ENCODE measurements at places on chromosomes 7 and 10.
A peak's percentile ranks its signal among the peaks of the same experiment; 100 is the strongest.

GRCh38 chr7:131020759-131021261 lies 286.8 kb upstream of the KLF14 start:
- DNase-seq: no peak

GRCh38 chr7:142964502-142965246 lies 2.5 kb upstream of the KEL start:
- DNase-seq: no peak

DNA sequence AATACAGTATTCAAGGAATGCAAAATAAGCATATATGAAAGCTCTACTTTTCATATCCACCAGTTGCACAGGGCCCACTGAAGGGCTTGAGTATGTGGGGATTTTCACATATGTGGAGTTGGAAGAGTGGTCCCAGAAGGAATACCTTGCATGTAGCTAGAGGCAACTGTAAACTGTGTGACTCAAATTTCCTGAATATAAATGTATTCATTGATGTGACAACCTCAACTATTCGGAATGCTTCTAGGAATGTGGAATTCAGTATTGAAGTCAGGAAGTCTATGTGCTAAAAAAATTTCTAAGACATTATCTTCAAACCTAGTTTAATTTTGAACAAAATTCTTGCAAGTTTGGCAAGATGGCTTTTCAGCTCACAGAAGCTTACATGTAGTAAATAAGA lies 695.5 kb upstream of the SEMA3D start:
- DNase-seq: no peak

- no peak for DNase-seq
Observed at GRCh38 chr10:118809357-118810220, 54.8 kb upstream of the CACUL1 start.

DNA sequence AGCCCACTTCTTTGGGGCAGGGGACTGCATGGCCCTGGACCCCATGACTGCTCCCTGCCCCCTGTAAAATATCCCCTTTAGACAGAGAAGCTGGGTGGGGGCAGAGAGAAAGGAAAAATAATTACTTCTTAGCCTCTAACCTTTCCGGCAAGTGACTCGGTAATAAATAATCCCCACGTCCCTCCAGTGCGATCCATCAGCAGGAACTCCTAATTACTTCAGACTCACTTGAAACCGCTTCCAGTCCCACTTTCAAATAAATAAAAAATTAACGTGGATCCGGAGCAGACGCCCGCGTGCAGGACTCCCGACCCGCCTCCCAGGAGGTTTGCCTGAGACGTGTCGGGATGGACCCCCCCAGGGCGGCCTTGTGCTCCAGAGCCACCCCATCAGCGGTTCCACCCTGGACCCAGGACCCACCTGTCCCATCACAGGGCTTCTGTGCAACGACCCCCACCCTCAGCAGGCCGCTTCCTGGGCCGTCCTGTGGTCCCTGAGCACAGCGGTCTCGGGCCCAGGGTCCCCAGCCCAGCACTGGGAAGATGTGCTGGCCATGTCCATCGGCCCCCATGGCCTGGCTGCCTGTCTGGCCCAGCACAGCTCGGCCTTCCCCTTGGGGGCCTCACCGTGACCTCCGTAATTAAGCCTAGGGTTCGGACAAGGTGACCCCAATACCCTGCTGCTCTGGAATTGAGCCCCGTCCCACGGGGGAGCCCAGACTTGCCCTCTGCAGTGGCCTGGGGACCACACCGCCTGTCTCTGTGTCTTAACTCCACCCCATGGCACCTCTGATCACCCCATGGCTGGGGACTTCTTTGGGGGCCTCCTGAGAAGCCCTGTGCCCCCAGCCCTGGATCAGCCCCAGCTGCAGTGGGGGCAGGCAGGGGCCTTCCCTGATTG lies 108.0 kb downstream of the UNCX start:
- no peak for DNase-seq

- DNase-seq: peak; percentile 51
Observed at GRCh38 chr7:47254081-47254977, 327.6 kb downstream of the TNS3 start.

DNA sequence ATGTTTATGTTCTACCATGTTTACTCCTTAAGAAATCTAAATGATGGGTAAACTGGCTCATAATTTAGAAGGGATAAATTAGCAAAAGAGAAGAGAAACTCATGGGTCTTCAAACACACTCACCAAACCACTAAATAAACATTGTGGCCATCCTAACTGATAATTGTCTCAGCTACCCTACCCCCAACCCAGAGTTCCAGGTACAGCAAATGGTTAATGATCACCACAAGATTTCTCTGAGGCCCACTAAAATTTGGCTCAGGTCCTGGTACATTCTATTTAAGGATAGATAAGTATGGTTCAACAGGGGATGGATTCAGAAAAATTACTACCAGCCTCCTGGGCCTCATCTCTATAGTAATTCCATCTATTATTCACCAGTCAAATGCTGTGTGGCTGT lies 21.4 kb downstream of the SLC25A13 start:
- DNase-seq: no peak

DNA sequence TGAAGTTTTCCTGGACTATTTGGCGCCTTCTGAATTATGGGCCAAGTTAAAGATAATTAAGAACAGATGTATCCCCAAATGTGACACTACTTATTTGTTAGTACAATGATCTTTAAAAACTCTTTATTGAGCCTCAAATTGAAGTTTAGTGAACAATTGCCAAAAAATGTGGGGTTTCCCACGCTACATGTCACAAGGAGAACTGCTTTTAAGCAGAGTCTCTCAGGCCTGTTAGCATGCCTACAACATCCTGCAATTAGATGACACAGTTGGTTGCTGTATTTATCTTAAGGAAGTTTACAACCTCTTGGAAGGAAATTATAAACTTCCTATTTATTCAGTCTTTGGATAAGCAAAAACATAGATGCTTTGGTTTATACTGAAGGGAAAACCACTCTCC lies 733.0 kb downstream of the TNS3 start:
- DNase-seq: no peak

DNA sequence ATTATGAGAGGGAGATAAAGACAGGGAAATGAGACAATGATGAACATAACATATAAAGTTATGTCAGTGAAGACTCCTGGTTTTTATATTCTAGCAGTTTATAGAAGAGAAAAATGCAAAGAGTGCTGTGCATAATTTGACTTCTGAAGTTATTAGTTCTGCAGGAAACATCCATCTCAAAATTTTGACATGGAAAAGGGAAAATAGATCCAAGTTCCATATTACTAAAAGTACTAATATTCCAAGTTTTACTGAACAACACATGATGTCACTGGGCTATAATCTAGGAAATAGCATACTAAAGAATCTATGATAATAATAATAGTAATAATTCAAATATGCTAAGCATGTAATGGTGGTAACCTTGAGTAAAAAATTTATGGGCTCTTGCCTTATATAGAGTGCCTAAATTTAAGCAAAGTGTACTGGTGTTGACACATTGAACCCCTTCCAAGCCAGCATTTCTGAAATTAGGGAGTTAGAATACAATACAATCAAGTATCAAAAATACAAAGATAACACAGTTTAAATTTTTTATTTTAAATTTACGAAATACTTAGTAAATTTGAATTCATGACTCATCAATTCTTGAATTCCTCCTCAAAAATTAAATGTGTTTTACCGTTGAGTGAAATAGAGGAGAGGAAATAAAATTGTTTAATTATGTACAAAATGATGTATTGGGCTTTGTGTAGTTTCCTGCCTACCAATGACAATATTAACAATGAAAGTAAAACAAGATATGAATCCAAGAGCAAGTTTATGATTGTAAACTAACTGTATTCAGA lies 102.8 kb upstream of the KCND2 start:
- DNase-seq: no peak

DNA sequence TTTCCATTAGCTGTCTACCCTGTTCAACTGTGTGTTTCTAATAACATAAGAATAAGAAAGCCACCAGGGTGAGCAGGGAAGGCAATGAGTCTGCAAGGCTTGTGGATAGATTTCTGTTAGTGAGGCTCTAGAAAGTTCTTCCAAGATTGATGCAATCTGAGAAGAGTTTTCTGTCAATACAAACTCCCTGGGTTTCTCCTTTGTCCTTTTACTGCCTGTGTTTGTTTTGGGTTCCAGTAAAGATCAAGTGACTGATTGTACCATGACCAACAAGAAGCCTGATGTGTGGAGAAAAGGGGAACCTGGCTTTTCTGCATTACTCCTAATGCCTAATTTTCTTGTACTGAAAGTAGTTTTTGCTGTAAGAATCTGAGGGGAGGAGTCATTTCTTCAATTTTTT lies 139.9 kb downstream of the CFTR start:
- no peak for DNase-seq

DNA sequence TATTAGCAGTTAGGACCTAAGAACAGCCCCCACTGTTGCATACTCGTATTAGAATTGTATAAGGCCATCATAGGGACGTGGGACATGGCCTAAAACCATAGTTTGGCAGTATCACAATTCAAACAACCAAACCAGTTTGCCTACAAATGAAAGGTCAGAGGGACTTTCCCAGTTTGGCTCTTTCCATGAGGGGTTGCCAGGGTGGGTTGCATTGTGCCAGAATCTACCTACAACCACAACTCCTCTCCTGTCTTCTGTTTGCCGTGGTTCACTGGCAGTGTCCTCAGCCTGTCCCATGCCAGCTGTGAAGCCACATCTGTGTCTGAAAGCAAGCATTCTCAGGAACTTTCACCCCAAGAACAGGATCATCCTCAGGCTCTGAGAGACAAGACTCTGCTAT lies 44.5 kb downstream of the PIK3AP1 start:
- DNase-seq: no peak

- DNase-seq: no peak
Observed at GRCh38 chr7:106620676-106621075, 40.3 kb downstream of the CCDC71L start.
